ENCODE measurements at places on chromosomes 4 and X.

GRCh38 chrX:42704454-42704853 is 73.5 kb downstream of the PPP1R2C start:
- DNase-seq, result no peak

DNA sequence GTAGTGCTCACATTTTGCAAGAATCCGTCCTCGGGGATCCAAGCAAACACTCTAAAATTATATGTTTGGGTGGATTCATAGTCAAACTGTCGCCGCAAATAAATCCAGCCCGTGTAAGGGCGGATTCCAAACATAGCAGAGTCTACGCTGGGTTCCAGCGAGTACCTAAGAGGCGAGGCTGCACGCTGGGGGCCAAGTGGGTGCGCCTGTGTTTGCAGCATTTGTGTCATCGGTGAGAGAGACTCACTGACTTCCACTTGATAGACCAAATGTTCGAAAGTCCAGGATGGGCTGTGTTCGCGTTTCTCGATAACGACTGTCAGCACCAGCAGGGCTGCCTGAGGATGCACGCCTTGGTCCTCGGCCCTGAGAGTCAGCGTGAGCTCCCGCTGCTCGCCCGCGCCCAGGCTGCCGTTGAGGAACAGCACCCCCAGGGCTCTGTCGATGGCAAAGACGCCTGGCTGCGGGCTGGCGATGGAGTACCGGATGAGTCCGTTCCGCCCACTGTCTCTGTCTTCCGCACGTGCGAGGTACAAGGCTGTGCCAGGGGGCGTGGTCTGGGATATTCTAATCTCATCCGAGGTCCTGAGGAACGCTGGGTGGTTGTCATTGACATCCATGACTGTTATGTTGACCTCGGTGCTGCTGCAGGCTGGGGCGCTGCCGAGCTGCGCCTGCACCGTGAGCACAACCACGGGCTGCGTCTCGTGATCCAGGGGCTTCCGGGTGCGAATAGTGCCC is 158.7 kb downstream of the DCHS2 start:
- no peak for DNase-seq

DNA sequence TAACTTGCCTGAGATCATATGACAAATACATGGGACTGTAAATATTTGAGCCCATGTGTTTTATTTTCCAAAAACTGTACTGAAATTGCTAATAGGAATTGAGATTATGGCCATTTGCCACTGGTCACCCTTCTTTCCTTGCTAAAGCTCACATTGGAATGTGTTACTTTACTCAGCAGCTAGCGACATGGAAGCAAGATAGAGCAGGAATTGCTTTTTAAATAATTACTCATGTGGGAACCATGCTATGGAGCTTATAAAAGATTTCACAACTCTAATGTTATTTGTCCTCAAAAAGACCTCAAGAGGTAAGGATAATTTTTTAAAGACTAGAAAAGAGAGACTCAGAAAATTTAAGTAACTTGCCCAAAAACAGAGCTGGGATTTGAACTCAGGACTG is 48.8 kb upstream of the AFAP1 start:
- no peak for DNase-seq

- DNase-seq, result no peak
These were observed 5.4 kb downstream of the ALPK1 start for GRCh38 chr4:112302320-112303274.

DNA sequence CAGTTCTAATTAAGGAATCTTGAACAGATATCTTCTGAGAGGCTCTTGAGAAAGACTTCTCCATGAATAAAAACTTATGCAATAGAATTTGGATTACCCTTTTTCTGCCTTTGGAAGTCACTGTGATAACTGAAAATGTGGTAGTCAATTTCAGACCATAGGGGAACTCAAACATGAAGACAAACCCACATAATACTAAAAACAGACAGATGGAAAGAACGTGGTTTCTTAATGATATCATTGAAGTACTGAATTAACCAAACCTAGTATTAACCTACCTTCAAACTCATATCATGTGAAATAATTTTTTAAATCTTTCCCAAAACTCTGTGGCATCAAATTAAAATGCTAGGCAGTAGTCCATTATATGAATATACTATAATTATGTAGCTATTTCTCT is 153.5 kb downstream of the CAMK2D start:
- DNase-seq, result no peak

DNA sequence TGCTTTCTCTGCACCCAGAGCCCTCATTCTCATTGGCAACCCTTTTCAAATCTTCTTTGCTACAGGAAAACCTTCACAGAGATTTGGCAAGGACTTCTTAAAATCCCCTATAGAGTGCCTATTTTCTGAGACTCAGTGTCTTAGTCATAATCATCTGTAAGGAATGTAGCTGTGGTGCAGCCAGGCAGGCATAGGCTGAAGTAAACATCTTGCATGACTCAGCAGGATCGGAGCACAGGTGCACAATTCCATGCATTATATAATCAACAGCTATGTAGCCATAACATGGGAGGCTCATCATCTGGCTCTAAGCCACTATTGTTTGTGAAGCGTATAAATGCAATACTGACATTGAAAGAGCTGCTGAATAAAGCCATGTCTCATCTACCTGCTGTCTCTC is 368.8 kb downstream of the MAGEE1 start:
- DNase-seq, result no peak

All from right lobe of liver (tissue), 6 donors.